ENCODE measurements at places on chromosomes 13 and 19.

DNA sequence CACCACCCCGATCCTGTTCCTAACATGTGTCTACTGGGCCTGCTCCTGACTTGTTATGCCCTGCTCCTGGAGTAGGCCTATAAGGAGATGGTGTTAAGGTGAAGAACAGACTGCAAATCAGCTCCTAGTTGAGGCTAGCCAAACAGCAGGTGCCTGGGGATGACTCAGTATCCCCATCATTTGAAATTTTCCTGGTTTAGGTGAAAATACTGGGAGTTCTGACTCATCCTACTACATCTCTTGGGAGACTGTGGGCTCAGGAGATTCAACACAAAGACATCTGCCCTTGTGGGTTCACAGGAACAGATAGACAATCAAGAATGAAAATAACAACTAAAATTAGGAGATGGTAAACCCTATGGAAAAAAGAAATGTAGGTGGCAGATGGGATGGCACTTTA is 41.2 kb downstream of the BRD4 start:
- no peak for DNase-seq

DNA sequence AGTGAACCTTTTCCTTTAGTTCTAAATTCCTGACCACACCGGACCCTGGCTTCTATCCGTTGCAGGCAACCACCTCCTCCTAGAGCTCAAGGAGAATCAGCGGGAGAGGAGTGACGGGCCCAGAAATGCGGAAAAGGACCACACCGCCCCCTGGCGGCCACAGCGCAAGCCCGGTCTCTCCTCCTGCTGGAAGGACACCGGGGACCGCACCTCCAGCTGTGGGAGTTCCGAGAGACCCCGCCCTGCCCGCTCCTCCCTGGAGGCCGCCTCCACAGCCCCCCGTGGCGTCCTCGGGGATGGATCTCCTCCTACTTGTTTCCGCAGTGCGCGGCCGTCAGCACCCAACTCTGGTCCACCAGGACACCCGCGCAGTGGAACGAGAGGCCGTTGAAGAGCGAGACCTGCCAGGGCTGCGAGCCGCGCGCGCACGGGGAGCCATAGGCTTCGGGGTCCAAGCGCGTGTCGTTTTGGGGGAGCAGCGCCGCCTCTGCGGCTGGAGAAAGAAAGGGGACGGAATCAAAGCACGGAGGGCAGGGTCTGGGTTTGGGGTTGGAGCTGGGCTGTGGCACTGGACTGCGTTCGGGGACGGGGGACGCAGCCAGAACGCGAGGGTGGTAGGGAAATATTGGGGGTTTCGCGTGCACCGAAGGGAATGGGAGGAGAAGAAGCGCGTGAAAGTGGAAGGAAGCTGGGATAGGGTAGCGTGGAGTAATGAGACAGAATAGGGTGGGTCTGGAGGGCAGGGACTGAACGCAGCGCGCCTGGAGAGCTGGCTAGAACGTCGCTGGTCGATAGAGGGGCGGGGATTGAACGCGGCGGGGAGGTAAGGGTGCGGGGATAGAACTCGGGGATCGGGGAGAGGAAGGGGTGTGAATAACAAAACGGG is 2.5 kb downstream of the KLK10 start:
- DNase-seq: peak; percentile 77

DNA sequence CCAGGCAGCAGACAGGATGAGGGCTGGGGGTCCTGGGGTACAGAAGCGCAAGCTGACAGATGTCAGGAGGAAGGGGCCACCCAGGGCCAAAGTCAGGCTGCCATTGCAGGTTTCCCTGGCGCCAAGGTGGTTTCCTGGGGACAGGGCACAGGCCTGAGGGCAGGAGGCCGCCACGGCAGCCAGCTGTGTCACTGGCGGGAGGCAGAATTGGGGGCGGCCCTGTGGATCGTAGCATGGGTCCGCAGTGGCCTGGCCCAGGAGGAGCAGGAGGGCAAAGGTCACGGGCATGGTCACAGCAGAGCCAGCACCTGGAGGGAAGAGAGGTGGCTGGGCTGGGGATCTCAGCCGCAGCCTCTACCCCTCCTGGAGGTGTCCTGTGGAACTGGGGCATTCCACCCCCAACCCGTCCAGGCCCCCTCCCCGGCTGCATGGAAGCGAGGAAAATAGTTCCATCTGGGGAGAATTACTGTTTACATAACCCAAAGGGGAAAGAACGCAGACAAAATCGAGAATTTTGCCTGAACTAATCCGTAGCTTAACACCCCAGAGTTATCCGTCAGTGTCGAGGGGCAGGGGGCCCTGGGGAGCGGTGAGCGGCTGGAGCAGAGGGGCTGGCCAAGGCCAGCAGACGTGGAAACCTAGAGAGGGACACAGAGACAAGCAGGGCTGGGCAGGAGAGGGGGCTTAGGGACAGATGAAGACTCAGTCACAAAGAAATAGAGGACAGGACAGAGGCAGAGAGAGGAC is 1.9 kb downstream of the NTN5 start:
- DNase-seq: no peak

DNA sequence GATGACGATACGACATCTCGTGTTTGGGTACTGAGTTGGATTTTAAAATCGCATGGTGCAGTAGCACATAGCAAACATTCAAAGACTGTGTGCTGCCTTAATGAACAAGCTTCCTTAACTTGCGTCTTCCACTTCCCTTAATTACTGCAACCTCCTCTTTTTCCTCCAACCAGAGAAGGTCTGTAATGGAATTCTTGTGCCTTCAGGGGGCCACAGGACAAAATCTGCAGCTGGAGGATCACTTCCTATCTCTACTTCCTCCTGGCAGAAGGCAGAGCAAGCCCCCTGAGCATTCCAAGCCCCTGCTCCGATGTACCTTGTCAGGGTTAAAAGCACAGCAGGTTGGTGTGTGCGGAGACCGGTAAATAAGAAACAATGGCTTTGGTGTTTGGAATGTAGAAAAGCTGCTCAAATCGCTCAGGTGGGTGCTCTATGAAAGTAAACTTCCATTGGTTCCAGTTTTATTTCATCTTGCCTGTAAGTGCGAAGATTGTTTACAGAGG is 151.3 kb upstream of the UQCRFS1 start:
- DNase-seq: no peak

DNA sequence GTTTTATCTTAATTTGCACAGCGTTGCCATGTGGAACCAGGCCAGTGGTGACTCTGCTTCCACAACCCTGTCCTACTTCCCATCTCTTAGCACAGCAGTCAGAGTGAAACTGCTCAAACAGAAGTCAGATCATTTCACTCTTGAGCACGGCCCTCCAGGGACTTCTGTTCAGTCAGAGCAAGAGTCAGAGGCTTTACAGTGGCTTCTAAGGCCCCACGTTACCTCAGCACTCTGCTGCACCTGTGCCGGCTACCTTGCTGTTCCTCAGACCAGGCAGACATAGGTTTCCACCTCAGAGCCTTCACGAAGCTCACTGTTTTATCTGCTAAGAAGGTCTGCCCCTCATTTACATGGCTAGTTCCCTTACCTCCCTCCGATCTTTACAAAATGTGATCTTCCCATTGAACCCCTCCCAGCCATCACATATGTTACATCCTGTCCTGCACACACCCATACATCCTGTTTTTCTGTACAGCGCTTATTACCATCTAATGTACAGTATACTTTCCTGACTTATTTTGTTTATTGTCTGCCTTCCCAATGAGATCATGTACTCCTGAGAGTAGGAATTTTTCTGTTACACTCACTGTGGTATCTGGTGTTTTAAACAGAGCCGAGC is 41.6 kb downstream of the TM9SF2 start:
- DNase-seq: no peak

- no peak for DNase-seq
Observed at GRCh38 chr19:3852614-3853254, 16.1 kb downstream of the ZFR2 start.

GRCh38 chr13:73063166-73063565 is 4.4 kb downstream of the KLF5 start:
- no peak for DNase-seq

DNA sequence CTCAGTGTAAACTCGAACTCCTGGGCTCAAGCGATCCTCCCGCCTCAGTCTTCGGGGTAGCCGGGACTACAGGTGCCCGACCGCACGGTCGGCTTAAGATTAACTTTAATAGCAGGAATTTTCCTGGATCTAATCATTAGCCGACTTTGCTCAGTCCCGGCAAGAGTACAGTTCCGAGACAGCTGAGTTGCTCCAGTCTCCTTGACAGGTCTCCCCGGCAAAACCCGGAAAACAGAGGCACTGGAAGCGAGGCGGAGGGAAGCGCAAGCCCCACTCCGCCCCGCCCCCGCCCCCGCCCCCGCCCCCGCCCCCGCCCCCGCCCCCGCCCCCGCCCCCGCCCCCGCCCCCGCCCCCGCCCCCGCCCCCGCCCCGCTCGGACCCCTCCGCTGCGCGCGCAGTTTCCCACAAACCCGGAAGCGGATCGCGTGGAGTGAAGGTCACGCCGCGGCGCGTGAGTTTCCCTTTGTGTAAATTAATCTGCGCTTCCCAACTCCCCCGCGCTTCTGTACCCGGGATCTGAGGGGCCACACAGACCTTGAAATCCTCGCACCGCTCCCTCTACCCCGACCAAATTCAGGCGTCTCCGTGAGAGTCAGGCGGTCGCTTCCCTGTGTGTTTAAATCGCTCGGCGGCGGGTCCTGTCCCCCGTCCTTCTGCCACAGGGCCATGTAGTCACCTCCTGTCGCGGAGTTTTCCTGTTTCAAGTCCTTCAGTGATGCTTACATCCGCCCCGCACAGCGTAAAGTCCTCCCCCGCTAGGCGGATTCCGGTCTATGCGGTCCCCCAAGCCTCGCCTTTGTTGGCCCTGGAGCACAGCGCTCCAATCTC is at the start of gene ZNF480:
ZNF480 (plus strand) TSS at position 397 of the 828 bp plus-strand sequence. CDS start 3,244 bp downstream, outside the sequence.
- DNase-seq: peak; percentile 82

- no peak for DNase-seq
Observed at GRCh38 chr19:23531976-23532375, 136.7 kb upstream of the ZNF91 start.

DNA sequence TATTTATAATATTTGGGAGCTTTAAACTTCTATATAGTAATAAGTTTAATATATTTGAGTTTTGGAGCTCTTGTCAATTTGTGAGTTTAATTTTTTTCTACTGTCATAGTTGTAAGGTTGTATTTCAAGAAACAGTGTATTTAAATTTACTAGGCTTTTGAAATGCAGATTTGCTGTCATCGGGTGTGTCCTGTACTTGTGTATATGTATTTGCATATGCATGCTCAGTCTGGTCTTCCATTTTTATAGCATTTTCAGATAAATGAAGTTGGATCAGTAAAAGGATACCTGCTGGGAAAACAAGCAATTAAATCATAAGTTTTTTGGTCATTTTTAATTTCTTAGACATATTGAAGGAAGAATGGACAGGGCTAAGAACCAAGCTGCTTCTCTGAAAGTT is 33.1 kb downstream of the SLAIN1 start:
- no peak for DNase-seq

GRCh38 chr13:113457510-113457909 is 4.2 kb upstream of the ADPRHL1 start:
- DNase-seq: no peak

- DNase-seq: no peak
Observed at GRCh38 chr19:31330237-31330636, 19.0 kb downstream of the TSHZ3 start.

GRCh38 chr19:12145348-12145747 is 5.2 kb upstream of the ZNF20 start:
- DNase-seq: no peak

GRCh38 chr19:45069056-45069455 is 7.2 kb downstream of the ZNF296 start:
- DNase-seq: no peak

- DNase-seq: no peak
Observed at GRCh38 chr13:93180356-93180969, 46.1 kb upstream of the GPC6 start.

- peak; percentile 73 for DNase-seq
Observed at GRCh38 chr19:4139614-4140236, 13.7 kb upstream of the CREB3L3 start.

DNA sequence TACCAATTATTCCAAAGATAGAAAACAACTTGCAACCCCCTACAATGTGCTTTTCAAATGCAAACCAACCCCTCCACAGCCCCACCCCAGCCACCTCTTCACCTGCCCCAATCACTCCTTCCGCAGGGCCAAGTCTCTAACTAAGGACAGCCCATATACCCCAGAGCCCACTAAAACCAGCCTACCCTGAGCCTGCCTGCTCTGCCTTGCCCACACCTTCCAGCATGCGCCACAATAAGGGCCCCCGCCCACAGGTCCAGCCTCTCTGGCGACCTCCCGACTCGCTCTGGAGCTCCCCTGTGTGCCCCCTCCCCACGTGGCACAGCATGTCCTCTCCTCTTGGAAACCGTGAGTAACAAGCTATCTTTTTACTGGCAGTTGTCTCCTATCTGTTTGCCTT is 42.8 kb upstream of the MEDAG start:
- DNase-seq: no peak

DNA sequence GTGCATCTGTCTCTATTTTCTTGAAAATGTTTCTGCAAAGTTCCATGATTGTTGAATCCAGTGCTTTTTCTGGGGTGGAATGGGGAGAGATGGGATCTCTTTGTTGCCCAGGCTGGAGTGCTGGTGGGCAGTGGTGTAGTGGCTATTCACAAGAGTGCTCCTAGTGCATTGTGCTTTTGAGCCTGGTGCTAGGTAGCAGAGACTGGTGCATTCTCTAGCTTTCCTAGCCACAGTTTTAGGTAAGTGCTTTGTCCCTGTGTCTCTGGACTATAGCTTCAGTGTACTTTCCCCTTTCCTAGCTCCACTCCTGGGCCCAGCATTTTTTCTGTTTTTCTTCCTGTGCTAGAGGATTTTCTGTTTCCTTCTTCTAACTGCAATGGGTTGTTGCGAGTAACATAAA is 825.6 kb downstream of the SLITRK6 start:
- no peak for DNase-seq

GRCh38 chr19:34096020-34096915 is 76.0 kb upstream of the LSM14A start:
- DNase-seq: no peak

GRCh38 chr13:113297370-113298042 is 467 bp downstream of the LAMP1 start:
- peak; percentile 7 for DNase-seq
